Testis (tissue), 5 donors: ENCODE measurements at places on chromosomes 3 and 15.
A peak's percentile ranks its signal among the peaks of the same experiment; 100 is the strongest.

DNA sequence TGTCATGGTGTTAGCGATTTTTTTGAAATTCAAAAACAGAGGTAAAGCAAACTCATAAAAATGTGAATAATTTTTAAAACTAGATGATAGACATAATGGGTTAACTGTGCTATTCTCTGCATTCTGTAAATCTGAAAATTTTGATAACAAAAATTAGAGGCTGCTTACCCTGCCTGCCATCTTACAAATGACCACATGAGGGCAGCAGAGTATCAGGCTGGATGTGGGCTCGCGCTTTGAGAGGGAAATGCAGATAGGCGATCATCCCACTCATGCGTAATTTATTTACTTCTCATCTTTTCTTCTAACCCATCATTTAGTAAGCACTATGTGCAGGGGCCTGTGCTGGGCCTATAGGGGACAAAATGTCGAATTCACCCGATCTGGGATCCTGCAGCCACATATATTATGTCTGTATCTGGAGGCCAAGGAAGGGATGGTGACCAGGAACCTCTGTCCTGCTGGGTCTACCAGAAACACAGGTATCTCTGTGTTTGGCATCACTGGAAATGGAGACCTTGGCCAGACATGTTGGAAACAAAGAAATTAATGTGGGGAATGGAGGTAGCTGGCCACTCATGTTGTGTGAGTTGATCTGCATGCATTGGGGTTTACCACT is 7.8 kb upstream of the RAD18 start:
- DNase-seq, result peak; percentile 80

- peak; percentile 44 for DNase-seq
These were observed 32.4 kb downstream of the SEC61A1 start for GRCh38 chr3:128084675-128085021.

- no peak for DNase-seq
These were observed 26.8 kb upstream of the CYP11A1 start for GRCh38 chr15:74394090-74394846.

DNA sequence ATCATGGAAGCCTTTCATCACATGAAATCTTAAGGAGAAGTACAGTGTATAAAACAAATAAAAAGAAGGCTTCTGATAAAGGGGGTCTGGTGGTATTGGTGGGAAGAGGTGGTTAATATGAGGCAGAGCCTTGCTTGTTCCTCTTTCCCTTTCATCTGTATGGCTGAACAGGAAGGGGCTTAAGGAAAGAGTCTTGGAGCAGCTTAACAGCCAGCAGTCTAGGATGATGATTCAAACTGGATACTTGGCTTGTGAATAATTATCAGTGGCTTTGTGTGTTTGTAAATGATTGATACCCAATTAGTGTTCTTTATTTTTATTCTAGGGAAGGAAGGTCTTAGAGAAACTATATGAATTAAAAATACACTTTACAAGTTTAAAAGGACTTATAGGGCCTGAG is 29.1 kb upstream of the TCAIM start:
- DNase-seq, result no peak

GRCh38 chr3:161371441-161372320 is at the start of gene SPTSSB:
SPTSSB (minus strand) TSS chr3:161371517; CDS start chr3:161346323, 25,194 bp downstream.
- no peak for DNase-seq

DNA sequence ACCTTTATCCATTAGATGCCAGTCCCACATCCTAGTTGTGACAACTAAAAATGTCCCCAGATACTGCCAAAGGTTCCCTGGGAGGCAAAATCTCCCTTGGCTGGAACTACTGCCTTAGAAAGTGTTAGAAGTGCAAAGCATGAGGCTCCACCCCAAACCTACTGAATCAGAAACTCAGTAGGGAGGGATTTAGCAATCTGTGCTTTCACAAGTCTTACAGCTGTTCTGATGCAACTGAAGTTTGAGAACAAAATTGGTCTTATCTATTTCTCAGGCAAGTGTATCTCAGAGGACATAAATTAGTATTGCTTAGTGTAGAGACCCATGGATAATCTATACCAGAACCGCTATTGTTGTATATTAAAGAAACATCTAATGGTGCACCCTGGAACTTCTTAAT is 70.2 kb downstream of the CLDN1 start:
- DNase-seq, result no peak

GRCh38 chr15:46316024-46316423 is 681.2 kb downstream of the SQOR start:
- DNase-seq, result no peak

DNA sequence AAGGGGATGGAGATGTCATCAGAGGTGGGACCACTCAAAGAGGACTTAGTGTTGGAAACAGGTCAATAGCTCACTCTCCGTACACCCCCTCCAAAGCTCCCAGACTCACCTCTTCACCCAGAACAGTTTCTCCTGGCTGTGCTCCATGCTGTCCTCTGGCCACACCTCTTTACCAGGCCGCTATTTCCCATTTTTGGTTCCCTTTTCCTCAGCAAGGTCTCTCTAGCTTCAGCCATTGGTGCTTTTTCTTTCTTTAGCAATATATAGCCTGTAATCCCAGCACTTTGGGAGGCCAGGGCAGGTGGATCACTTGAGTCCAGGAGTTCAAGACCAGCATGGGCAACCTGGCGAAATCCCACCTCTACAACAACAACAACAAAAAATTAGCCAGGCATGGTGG is 123.6 kb upstream of the SMAD3 start:
- no peak for DNase-seq

DNA sequence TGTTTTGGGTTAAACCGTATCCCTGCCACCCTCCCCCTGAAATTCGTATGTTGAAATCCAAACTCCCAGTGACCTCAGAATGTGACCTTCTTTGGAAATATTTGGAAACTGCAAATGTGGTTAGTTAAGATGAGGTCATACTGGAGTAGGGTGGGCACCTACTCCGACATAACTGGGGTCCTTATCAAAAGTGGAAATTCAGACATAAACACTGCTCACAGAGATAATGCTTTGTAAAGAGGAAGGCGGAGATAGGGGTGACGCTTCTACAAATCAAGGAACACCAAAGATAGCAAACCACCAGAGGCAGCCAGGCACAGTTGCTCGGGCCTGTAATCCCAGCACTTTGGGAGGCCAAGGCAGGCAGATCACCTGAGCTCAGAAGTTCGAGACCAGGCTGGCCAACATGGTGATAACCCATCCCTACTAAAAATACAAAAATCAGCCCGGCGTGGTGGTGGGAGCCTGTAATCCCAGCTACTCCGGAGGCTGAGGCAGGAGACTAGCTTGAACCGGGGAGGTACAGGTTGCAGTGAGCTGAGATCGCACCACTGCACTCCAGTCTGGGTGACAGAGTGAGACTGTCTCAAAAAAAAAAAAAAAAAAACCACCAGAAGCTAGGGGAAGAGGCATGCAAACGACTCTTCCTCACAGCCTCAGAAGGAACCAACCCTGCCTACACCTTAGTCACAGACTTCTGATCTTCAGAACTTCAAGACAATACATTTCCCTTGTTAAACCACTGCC is 51.1 kb upstream of the CHD2 start:
- DNase-seq, result no peak

DNA sequence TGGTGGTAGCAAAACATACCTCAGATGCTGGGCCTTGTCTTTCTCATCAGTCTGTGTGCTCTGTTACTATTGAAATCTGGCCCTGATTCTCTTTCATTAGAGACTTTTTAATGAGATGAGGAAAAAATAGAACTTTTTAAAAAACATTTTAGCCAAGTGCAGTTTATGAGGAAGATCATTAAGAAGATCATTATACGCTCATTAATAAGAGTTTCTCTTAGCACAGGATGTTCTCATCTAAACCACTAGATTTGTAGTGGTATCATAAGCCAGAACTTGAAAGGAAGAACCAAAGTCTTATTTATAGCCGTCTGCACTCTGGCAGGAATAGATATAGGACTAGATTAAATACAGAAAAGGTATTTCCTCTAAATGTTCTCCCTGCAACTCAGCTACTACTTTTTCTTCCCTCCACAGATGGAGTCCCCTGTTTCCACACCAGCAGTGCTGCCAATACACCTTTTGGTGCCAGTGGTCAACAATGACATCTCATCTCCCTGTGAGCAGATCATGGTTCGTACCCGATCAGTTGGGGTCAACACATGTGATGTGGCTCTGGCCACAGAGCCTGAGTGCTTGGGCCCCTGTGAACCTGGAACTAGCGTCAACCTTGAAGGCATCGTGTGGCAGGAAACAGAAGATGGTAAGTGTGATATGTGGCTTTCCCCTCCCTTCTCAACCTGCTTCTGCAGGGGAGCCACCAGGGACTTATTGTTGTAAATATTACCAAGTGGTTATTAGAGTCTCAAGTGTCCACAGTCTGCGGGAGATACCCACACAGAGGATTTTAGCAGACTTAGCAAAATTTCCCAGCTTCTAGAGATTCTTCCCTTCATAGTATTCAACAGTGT is 152.8 kb downstream of the RBPMS2 start:
- DNase-seq, result no peak

GRCh38 chr15:85854345-85855097 is 59.8 kb upstream of the KLHL25 start:
- peak; percentile 71 for DNase-seq

DNA sequence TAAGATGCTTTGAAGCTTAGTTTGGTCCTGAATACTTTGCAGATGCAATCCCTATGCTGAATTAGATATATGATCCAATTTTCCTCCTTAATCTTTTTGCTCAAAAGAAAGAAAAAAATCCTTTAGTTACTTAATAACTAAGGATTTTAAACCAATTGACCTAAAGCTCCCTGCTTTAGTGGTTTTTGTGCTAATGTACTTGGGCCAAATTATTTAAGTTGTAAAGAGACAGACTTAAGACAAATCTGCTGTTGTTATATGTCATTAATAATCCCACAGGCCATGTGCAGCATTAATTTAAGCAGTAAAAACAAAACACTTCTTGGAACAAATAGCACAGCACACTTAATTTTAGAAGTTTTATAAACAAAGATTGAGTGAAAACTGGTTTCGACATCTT is 776.1 kb upstream of the SEMA6D start:
- no peak for DNase-seq

DNA sequence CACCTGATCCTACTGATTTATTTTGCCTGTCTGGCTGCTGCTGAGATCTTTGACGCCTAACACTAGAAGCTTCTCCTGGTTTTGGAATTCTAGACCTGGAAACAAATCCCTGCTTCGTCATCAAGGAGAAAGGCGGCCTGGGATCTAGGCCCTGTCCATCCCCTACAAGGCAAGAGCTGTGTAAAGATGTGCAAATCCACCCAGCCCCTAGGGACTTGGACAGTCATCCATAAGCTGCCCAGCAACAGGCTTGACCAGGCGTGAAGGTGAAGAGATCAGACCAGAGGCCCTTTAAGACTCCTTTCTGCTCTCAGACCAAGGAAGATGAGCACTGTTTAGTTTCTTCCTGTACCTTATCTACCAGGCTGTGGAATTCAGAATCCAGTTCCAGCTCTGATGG is 32.2 kb downstream of the SLC41A3 start:
- DNase-seq, result no peak

DNA sequence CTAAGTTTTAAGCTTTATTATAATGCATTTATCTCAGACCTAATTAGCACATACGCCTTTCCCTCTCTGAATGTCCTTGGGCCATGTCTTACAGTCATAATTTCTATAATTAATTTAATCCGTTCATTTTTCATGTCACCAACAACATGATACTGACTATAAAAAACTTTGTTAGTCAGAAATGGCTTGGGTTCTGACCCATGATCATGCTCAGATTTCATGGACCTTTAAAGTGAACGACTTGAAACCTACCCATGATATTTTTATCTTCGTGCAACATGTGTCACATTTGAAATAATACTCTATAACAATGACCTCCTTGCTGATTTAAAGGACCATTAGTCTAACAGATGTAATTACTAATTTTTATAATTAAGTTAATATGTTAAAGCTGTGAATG is 1033.8 kb downstream of the DIPK2A start:
- DNase-seq, result no peak
